Fibroblast of mammary gland (primary cell): ENCODE measurements at places on chromosomes 6 and 20.

DNA sequence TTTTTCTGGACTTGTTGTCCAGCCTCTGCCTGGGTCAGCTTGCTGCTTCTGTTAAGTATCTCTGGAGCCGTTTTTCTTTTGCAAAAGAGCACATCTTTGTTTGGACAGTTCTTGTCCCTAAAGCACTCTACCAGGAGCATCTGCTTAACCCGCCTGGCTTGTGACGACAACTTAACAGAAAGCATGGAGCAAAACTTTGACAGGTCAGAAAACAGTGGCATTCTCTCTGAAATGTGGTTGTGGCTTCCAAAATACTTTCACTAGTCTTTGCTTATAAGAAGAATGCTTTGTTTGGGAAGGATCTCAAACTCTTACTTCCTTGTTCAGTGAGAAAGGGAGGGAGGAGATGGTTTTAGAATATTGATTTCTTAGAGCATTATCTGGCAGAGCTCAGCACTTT is 47.6 kb downstream of the CD109 start:
- DNase-seq: no peak

GRCh38 chr20:22818636-22819035 is 216.5 kb upstream of the SSTR4 start:
- DNase-seq: no peak

- no peak for DNase-seq
These were observed 77.4 kb downstream of the NDUFAF5 start for GRCh38 chr20:13862245-13862644.

DNA sequence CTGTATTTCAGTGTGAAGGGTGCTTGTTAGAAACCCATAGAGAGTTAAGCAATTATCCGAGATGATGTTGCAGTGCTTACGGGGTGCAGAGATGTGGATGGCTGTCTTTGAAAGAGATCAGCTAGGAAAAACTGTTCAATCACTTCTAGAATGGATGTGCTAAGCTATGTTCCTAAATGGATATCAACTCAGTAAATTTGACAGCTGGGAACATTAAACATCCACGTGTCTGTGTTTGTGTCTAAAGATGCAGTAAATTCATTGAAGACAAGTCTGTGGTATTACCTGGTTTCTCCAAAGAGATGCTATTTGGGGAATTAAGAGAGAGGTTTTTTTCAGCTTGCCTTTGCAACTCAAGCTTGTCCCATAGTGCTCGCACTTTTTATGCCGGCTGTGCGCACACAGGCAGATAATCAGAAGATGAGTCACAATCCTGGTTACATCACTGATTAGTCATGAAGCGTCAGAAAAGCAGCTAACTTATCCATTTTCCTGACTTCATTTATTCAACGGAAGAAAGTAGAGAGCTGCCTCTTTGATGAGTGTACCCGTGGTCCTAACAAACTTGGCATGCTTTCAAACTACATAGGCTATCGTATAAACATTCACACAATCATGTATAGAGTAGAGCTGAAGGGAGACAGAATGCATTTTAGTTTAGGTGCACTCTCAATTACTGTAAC is 691.7 kb upstream of the SLC35B3 start:
- DNase-seq: peak; percentile 54

DNA sequence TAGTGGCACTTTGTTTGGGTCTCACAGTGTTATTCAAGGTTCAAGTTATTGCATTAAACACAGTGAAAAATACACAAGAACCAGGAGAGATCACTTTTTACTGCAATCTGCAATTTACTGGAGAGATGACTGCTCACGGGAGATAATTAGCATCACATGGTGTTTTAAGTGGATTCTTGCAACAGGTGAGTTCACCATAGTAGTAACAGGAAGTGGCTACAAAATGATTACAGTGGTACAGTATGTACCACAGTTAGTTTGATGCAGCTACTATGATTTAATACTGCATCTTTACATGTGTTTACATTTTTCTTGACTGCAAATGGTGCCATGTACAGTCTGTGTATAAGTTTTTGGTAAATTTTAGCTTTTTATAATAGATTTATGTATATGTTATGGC is 96.5 kb upstream of the SCP2D1 start:
- DNase-seq: peak; percentile 38

DNA sequence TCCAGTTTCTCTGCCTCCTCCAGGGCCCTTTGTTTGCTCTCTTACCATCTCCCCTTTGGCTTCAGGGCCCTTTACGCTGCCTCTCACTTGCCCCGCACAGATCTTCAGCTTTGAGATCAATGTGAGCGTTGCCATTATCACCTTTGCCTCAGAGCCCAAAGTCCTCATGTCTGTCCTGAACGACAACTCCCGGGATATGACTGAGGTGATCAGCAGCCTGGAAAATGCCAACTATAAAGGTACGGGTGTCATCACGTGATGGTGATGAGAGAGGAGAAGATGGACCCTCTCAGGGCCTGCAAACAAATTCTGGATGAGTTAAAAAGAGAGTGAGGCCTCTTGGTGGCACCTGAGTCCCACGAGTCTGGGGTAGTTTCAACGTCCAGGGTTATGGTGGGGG is 8.3 kb downstream of the C2 start:
- no peak for DNase-seq

DNA sequence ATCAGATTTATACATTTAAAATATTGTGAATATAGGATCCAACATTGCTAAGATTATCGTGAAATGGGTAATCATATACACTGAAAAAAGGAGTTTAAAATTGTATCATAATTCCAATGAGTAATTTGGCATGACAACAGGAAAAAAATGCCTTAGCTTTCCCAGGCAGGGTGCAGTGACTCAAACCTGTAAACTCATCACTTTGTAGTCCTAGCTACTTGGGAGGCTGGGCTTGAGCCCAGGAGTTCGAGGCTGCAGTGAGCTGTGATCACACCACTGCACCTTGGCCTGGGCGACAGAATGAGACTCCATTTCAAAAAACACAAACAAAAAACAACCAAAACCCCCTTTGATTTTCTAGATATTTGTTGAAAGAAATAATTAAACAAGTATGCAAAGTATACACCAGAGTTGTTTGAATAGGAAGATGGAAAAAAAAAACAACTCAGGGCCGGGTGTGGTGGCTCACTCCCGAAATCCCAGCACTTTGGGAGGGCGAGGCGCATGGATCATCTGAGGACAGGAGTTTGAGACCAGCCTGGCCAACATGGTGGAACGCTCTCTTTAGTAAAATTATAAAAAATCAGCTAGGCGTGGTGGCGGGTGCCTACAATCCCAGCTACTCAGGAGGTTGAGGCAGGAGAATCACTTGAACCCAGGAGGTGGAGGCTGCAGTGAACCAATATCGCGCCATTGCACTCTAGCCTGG is 98.7 kb downstream of the TRERF1 start:
- DNase-seq: peak; percentile 89

- DNase-seq: no peak
These were observed 42.2 kb downstream of the CD164 start for GRCh38 chr6:109339906-109340678.
